ENCODE measurements at places on chromosomes 3 and 15. TPM values are rescaled to one million over a fixed set of nuclear protein-coding genes. Genes with fewer than 3 reads are reported as not detected.

TMEM40 gene
- 30.5 TPM for total RNA-seq

DNA sequence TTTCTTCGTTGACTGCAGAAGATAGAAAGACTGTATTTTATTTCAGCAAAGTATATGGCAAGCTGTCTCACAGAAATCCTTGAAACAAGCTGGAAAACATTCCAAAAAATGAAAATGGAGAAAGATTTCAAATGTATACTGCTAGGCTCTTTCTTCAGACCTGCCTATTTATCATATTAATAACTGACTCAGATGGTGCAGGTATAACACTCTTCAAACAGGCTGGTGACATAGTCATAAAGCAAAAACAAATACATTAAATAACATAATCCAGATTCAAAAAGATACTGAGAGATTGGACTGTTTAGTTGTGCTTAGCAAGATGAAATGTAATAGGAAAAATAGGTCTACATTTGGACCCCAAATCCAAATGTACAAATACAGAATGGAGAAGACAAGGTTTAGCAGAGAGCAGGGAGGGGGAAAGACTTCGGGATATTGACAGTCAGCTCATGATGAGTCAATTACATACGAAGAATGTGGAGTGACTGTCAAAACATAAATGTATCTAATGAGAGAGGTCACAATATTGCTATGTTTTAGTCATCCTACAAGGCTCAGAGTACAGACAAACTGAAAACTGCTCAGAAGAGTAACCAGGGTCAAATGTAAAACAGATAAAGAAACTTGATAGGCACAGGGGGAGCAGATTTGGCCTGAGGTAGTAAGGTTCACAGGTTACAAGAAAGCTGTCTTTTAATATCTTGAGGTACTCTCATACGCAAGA, 88.7 kb downstream of the DMXL2 start:
- H3K4me1 ChIP-seq, result no peaks in the 10 kb centered on the region
- H3K27me3 ChIP-seq, result no peaks in the 10 kb centered on the region
- no peak overlapping the region for H3K27ac ChIP-seq

DNA sequence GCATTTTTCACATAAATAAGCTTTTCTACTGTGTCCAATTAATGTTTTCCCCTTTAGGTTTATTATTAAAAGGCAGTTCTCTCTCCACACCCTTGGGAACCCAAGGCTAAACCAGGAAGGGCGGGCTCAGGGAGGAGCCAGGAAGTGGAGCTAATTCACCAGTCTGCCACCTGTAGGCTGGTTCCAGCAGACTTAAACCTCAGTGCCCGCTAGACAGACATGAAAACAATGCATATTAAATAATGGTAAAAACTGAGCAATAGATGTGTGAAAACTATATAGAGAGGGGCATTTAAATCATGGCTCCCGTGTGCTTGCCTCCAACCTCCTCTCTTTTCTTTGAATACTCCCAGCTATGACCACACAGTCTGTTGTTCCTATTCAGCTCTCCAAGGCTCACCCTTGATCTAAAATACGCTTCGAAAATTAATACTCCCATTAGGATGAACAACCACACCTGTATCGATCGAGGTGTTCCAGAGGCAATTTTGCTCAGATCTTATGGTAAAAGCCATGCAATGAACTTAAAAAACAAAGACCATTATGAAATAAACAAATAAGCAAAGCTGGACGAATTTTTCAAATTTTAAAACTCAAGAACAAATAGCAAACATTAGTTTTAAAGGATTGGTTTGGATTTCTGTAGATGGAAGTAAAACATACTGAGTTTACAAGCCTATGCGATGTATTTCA, 253.3 kb downstream of the TJP1 start:
- no peak for DNase-seq
- H3K36me3 ChIP-seq, result no peaks in the 10 kb centered on the region
- no peak overlapping the region for H3K27ac ChIP-seq
- no peaks in the 10 kb centered on the region for H3K27me3 ChIP-seq

- DNase-seq, result no peak
- no peaks in the 10 kb centered on the region for H3K36me3 ChIP-seq
- no peak overlapping the region for H3K27ac ChIP-seq
- no peaks in the 10 kb centered on the region for H3K4me1 ChIP-seq
These were observed 77.0 kb upstream of the UMPS start for GRCh38 chr3:124653071-124653796.

ZNF660 gene
- total RNA-seq, result 1.0 TPM

DNA sequence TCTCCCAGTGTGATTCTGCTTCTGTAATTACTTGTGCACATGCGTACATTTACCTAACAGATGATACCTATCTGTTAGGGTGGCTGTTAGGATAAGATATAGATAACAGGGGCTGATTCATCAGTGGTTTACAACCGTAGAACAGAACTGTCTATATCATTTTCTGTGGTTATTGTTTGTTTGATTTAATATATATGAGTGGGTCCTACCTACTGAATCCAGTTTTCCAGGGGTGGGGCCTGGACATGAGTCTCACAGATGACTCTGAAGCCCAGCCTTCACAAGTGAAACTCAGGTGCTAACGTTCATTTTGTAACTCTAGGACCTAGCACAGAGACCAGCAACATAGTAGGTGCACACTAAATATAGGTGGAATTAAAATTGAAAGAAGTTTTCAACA, 10.4 kb upstream of the ACAP2 start:
- DNase-seq, result no peak
- H3K27me3 ChIP-seq, result no peaks in the 10 kb centered on the region
- H3K36me3 ChIP-seq, result no peaks in the 10 kb centered on the region
- H3K4me1 ChIP-seq, result no peaks in the 10 kb centered on the region

KCNMB2 gene
- not detected for total RNA-seq

ALDH1L1 gene
- 46.9 TPM for total RNA-seq

DNA sequence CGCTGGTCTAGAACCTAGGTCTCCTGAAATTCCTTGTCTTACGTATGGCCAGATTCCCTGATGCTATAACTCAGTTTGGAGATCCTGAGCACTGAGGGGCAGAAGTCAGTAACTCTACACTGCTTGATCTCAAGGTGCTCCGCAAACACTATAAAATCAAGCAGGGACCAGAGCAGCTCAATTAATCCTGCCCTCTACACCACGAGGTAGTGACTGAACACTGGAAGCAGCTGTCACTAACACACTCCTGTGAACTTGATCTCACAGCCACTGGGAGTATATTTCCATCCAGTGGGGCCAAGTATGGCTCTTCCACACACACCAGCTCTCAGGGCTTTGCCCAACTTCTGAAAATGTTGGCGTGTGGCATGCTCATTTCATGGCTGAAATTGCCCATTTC, 51.0 kb downstream of the EDEM1 start:
- H3K27me3 ChIP-seq, result no peaks in the 10 kb centered on the region
- H3K4me1 ChIP-seq, result no peaks in the 10 kb centered on the region
- no peaks in the 10 kb centered on the region for H3K36me3 ChIP-seq

- peaks cover 27% of the 10 kb centered on the region for H3K4me1 ChIP-seq
- no peak overlapping the region for H3K27ac ChIP-seq
- no peaks in the 10 kb centered on the region for H3K27me3 ChIP-seq
These were observed 109.6 kb upstream of the PHLDB2 start for GRCh38 chr3:111749171-111750170.

NT5DC2 gene
- total RNA-seq, result 215 TPM

DNA sequence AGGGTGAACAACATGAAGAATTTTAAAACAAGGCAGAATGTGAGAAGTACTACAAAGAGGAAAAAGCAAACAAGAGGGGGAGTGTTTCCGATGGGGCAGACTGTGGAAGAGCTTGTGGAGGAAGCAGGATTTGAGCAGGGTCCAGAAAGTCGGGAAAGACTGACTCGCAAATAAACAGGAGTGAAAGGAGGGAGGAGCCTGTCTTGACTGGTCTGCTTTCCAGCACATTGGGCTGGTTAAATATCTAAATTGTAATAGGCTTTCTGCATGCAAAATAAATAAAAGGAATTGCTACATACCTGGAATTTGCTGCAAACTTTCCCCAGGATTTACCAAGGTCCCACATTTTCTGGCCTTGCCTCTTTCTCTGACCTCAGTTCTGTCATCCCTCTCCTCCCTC, 132.1 kb downstream of the RORA start:
- H3K27me3 ChIP-seq, result no peaks in the 10 kb centered on the region
- no peaks in the 10 kb centered on the region for H3K36me3 ChIP-seq
- no peak overlapping the region for H3K27ac ChIP-seq
- no peaks in the 10 kb centered on the region for H3K4me1 ChIP-seq
- H3K4me3 ChIP-seq, result no peak overlapping the region
- DNase-seq, result no peak

DNA sequence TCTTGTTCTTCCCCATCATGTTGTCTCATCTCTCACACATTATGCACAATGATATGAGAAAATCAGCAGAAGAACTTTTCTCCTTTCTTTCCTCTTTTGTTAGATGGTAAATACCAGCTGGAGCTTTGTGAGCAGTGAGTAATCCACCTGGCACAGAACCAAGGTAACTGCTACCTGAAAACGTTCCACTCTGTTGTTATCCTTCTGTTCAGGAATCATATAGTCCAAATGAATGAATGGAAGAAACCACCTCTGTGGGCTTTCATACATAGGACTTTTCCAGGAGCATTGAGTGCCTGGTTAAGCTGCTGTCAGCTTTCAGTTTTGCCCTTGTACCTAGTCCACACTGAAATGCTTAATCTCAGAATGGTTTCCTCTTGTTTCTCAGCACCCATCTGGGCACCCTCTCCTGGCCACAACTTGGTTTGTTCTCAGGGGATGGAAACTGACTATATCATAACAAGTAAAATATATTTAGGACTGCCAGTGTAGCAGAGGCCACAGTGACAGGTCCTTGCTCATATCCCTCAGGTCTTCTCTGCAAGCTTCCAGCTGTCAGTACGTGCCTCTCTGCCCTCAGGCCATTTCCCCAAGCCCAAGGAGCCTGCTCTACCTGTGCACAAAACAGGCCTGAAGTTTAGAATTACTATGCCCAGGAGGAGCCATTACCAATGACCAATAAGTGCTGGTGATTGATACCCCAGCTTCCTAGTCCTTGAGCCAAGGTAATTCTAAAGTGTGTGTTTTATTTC, 23.5 kb upstream of the SLC4A7 start:
- H3K4me1 ChIP-seq, result peaks cover 24% of the 10 kb centered on the region
- H3K4me3 ChIP-seq, result no peak overlapping the region
- H3K27me3 ChIP-seq, result no peaks in the 10 kb centered on the region

All from PC-9 (cell line).